ENCODE measurements at places on chromosomes 2 and 18.

DNA sequence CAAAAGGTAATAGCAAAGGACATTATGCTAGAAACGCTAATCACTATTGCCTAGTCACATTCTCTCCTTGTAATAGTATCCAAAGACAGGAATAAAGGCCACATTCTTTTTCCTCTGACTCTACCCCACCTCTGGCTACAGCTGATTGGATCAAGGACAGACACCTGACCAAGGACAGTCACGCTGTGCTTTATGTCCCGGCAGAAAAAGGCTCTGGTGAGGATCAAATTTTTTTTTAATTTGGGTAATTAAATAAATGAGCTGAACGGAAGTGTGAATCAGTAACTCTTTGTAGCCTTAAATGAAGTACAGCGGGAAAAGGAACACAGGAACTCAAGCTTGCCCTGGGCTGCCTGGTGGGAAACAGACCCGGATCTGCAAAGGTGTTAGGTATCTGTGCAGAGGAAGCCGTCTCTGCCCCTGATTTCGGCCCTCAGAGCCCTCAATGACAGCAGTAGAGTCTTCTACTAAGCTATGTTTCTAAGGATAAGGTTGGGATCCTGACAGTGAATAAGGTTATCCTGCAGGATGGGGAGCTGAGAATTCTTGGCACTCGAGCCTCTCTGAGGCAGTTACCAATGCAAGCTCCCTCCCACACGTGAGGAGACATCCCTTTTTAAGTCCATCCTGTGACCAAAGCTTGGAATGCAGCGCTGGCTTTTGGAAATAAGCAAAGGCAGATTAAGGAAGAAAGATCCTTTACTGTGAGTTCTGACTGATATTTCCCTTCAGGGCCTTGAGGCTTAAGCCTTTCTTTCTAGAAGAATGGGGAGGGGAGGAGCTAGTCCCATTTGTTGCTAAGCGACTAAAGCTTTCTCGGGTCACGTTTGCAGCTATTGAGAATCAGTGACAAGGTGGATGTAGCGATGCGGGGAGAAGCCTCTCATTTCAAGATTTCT lies 37.8 kb upstream of the IKZF2 start:
- no peak for DNase-seq

DNA sequence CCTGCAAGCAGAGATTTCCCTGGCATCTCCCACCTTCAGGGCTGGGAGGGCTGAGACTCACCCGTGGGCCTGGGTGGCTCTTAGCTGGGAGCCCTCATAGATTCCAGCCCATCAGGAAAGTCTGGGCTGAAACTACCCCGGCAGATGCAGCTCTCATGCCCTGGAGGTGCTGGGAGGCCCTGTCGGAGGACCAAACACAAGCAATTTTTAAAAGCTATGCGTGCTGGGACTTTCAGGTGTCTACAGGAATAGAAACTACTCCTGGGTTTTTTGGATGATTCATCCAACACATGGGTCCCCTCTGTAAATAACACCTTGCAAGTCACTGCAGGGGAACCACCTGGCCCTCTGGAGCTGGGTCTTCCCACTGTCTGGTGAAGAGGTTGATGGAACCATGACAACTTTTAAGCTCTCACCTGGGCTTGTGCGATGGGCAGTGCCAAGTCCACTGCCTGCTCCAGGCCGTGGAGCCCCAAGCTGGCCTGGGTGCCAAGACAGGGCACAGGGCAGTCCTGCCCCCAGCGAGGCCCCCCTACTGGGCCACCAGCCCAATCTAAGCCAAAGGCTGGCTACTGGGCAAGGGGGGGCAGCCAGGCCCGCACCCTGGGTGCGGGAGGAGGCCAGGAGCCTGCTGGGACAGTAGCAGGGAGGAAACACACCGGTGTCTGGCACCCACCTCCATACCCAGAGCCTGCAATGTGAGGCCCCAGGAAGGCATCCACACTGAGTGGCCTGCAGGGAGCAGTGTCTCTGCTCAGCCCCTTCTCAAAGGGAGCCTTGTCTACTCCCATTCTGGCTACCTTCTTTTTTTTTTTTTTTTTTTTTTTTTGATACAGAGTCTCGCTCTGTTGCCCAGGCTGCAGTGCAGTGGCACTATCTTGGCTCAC lies 1.1 kb upstream of the GPR55 start:
- no peak for DNase-seq

DNA sequence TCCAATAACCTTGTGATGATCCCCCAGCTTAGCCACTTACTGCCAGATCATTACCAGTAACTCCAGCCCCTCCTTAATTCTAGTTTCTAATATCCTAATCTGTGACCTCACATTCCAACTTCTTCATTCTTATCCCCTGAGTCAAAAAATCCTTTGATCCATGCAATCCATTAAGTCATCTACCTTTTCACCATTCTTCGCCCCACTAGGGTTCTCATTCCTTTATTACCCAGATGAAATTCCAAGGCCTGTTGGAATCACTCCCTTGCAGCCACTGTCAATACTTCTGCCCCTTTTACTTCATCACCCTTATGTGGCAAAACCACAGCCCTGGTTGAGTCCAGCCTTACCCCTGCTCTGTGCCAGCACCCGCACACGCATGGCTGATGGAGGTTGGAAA lies 20.3 kb upstream of the IL36G start:
- DNase-seq: no peak

DNA sequence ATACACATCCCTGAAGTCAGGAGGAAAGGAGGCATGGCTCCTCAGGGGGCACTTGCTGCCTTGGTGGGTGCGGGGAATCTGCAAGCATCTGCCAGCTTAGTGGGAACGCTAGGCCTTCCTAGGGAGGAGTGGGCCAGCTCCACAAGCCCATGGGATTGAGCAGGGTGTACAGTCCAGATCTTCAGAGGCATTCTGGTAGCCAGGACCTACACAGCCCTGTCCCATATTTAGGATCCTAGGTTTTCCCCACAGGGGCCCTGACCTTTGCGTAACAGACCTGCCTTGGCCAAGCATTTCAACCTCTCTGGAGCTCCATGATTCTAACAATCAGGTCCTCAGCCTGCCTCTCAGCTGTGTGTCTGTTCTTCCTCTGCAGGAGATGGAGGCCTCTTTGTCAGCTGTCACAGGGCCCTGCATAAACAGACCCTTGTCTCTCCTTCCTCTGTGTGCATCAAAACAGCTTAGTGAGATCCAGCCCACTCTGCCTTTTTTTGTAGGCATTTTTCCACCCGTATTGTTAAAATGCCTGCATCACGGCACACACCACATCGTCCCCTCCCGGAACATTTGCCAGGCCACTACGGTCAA lies 140.2 kb upstream of the NDUFV2 start:
- DNase-seq: no peak

GRCh38 chr2:240689975-240690374 lies 1.7 kb upstream of the AQP12A start:
- DNase-seq: no peak

DNA sequence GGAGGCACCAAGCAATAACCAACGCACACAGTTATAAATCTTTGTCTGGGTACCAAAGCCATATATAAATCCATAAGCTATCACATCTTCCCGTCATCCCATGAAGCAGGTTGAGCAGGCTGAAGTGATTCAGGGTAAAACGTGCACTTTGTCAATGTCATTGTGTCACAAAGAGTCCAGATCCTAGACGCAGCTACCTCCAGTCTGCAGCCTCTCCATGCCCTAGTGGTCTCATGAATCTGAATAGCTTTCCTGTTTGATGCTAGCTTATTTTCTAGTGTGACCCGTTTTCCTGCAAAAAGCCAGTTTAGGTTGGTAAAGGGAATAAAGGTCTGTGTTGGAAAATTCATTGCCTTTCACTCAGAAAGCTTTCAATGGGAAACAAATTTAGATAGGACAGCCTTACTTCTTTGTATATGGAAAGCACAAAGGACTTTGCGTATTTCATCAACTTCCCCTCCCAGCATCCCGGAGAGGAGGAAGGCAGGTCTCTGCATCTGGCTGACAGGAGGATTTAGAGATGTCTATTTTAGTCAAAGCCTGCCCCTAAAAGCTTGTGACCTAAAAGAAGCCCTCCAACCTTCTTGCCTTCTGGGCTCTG lies 222.3 kb upstream of the ARL4C start:
- no peak for DNase-seq

DNA sequence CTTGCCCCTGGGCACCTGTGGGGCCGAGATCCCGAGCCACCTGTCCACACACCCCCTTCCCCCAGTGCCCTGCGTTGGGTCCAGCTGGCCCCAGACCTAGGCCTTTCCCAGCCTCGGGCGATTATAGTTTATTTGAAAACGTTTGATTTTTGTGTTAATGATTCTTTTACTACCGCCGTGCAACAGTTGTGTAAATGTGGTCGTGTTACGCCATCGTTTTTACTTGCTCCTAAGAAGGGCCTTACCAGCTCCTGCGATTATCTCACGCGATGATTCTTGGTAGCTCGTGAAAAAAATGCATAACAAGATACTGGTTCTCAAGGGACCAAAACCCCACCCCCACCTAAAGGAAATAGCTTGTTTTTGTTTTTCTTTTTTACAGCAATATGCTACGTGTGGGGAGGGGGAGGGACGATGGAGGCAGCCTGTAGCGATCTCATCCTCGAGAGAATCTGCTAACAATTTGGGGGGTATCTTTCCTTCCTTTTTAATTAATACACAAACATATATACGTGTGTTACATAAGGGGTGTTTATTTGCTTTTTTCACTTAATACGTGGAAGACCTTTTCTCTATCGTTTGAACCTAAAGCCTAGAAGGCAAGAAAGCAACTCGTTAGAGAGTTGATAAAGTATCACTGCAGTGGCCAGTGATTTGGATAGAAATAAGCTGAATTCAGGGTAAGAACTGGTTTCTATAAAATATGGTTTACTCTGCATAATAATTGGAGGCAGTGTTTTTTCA lies 1.0 kb downstream of the ZDBF2 start:
- peak; percentile 11 for DNase-seq

DNA sequence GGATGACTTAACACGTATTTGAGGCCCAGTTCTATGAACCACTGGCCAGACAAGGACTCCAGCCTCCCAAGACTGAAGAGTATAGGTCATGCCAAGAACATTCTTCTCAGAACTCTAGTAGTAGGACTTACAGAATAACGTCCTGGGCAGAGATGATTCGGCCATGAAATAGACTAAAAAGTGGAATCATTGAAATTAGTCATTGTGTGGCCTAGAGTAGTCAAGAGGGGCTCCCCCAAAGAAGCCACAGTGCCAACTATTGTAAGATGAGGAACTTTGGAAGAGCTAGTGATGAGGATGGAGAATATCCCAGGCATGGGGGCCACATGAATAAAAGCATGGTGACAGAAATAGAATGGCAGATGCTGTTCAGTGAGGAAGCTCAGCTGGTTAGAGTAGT lies 101.1 kb downstream of the TRIB2 start:
- DNase-seq: no peak
